ENCODE measurements at places on chromosomes 4 and X.

- H3K27me3 ChIP-seq, result no peaks in the 10 kb centered on the region
- peak overlapping the region; percentile 89 for H3K27ac ChIP-seq
- peaks cover 33% of the 10 kb centered on the region for H3K4me1 ChIP-seq
- DNase-seq, result no peak
- H3K36me3 ChIP-seq, result peaks cover 8% of the 10 kb centered on the region
- no peak overlapping the region for H3K4me3 ChIP-seq
Observed at GRCh38 chr4:33837043-33837838, 2407.1 kb downstream of the ARAP2 start.

DNA sequence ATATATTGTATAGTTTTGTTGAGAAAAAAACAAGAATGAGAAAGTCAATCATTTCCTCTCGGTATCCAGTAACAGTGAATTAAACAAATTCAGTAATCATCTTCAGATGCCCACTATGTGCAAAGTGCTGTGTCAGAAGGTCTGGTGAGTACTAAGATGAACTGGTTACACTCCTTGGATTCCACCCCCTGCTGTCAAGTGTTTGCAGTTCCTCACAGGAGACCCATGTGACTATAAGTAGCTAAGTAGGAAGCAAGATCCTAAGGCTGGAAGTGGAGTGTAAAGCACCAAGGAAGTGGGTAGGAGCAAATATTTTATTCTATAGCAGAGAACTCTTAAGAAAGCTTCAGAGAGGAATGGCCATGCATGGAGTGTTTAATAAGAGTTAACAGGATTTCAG lies 73.6 kb downstream of the SNX25 start:
- H3K27me3 ChIP-seq, result no peaks in the 10 kb centered on the region
- H3K4me1 ChIP-seq, result peaks cover 22% of the 10 kb centered on the region
- H3K36me3 ChIP-seq, result no peaks in the 10 kb centered on the region
- H3K27ac ChIP-seq, result no peak overlapping the region

DNA sequence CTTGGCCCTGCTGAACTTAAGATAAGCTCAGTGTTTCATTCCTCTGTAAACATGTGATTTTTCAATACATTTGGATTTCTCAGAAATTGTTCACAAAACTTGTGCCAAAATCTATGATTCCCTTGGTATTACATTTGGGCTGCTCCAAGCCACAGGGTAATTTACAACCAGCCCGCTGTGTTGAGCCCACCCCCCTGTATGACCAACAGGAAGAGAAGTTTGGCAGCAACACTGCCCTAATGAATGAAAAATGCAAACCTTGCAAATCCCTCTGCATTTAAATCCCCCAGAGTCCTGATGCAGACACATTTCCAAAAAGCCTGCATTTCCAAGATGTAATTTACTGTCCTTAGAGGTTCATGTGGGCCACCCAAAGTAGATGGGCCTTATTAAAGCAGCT lies 34.1 kb upstream of the GAB1 start:
- DNase-seq, result no peak
- no peak overlapping the region for H3K4me3 ChIP-seq
- H3K4me1 ChIP-seq, result peaks cover 4% of the 10 kb centered on the region
- no peaks in the 10 kb centered on the region for H3K36me3 ChIP-seq
- H3K27me3 ChIP-seq, result no peaks in the 10 kb centered on the region

GRCh38 chrX:133794126-133794525 lies 191.3 kb downstream of the GPC3 start:
- no peak for DNase-seq
- no peak overlapping the region for H3K4me3 ChIP-seq
- H3K27me3 ChIP-seq, result no peaks in the 10 kb centered on the region
- H3K36me3 ChIP-seq, result no peaks in the 10 kb centered on the region
- H3K27ac ChIP-seq, result peak overlapping the region; percentile 99
- H3K4me1 ChIP-seq, result peaks cover 80% of the 10 kb centered on the region

DNA sequence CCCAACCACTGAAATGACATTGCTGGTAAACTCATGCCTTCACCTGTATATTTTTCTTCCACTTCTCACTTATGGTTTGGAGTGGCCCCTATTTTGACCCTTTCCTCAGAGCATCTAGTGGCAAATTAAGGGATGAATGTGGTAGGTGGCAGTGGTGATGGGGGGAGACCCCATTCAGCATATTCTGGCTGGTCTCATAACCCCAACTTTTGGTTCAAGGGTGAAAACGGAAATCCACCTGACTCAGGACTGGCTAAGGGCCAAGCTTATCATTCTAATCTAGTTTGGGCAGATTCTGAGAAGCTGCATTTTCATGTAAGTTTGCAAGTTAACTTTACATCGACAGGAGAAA lies 47.0 kb upstream of the NSUN7 start:
- H3K36me3 ChIP-seq, result no peaks in the 10 kb centered on the region
- no peak for DNase-seq
- peaks cover 24% of the 10 kb centered on the region for H3K4me1 ChIP-seq

Measured in mesothelial cell of epicardium (in vitro differentiated cells).